Calu3 (cell line): ENCODE measurements at places on chromosomes 3 and 15.
A peak's percentile ranks its signal among the peaks of the same experiment; 100 is the strongest.

DNA sequence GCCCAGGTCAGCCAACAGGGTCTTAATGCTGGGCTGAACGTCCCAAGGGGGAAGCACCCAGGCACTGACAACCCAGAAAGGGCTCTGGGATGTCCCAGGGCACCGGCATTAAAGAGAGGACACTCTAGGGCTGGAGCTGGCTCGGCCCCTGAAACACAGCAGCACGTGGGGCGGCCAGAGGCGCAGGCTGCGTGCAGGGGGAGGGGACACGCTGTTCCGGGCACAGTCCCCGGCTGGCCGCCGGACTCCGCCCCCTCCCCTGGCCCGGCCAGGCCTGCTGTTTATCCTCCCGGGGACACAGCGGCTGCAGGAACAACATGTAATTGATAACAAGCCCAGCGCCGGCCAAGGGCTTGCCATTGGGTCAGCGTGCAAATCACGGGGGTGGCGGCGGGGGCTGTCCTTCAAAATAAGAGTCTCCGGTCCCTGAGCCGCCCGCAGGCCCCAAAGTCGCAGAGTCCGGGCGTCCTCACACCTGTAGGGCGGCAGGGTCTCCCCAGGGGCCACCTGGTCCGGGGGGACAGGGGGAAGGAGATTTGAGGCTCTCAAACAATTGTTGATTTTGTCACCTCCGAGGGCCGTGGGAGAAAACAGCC, 1.3 kb downstream of the KLF15 start:
- DNase-seq: peak; percentile 93

DNA sequence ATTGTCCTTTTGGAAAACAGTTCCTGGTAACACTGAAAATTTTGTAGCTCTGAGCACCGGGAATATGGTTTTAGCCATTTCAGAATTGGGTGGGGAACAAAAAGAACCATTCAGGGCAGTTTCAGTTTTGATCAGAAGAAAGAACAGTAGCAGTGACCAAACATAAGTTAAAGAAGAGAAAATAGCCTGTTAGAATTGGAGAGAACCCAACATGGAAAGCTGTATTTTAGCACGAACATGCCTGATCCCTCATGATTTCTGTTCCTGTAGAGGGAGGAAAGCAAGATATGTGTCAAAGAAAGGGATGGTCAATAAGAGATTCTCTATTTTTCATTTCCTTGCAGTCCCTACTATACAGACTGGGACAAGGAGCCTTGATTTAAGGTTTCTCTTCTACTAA, 119.9 kb downstream of the ALDH1A2 start:
- no peak for DNase-seq

- DNase-seq: no peak
Observed at GRCh38 chr15:58249646-58250312, 111.6 kb downstream of the AQP9 start.

GRCh38 chr15:40493089-40493840, 22.5 kb downstream of the CHST14 start:
- DNase-seq: no peak

DNA sequence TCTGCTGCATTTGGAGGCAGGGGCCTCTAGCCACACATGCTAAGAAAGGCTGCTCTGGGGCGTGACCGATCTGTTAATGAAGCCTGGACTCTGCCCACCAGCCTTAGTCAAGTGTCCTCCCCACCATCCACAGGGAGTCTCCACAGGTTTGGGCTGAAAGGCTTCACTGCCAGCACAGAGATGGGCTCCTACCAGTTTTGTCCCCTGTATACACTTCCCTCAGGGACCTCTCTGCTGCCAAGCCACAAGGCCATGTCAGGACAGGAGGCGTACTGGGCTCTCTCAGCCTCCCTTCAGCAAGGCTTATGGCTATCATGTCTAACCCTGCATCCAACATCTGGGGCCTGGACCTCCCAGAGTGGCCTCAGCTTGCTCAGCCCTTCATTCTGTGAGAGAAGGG, 23.5 kb downstream of the KIF9 start:
- DNase-seq: no peak

DNA sequence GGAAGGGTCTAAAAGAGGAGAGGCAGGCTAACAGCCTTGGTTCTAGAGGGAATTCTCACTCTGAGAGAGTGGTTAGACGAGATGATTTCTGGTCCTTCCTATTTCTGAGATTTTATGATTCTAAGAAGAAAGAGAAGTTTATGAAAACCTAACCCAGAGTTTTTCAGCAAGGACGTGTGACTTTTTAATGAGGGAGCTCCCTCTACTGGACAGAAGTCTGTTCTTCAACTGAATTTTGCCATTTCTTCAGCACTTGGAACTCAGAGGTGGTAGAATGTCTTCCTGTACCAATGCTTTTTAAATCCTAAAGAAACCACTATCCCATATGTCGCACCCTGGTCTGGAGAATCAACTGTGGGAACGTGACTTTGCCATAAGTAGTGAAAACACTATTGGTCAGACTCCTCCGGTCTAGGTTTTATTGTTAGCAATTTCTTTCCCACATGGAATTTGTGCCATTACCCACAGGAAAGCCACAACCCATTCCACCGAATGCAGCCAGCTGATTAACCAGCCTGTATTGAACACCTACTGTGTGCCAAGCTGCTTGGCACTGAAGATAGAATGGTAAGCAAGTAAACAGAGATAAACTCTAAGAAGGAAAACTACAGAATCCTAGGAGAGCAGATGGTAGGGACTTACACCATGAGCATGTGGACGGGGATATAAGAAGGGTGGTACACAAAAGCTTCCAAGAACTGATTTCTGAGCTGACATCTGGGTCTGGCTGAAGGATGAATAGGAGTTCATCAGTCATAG, 199.5 kb upstream of the LMCD1 start:
- DNase-seq: peak; percentile 16

GRCh38 chr3:51982352-51982837, 940 bp upstream of the ACY1 start:
- DNase-seq: peak; percentile 80

GRCh38 chr3:149657321-149657925, 402 bp downstream of the WWTR1 start:
- peak; percentile 73 for DNase-seq

DNA sequence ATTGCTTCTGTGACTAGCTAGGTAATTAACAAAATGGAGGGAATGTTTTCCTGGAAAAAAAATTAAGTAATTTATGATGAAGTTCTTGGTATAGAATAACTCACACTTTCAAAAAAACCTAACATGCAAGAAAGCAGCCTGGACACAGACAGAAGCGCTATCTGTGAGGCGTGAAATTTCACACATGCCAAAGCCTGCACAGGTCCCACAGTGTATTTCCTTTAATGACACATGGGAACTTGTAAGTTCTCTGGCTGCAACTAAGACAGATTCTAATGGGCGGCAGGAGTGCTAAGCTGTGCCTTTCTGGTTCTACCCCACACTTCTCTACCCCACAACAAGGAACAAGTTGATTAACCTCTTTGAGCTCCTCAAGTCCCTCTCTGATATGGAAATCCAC, 84.9 kb upstream of the NEO1 start:
- DNase-seq: no peak

- peak; percentile 60 for DNase-seq
Observed at GRCh38 chr3:152574461-152575079, 260.4 kb upstream of the P2RY1 start.
